ENCODE measurements at places on chromosomes 1 and 21. TPM values are rescaled to one million over a fixed set of nuclear protein-coding genes. Genes with fewer than 3 reads are reported as not detected.

DNA sequence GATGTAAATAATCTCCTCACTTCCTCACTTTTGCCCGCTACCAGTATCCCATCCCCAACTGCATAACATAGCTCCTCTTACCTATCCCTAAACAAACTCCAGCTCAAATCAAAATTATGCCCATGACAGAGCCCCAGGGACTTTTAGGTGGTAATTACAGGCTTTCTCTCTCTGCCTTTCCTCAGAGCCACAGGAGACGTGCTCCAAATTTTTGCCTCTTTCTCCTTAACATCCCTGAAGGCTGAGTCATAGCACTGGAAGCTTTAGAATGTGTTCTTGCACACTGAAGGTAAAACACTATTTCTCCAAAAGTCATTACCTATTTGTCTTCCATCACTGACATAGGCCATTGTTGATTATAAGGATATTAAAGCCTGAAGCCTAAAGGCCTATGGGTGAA, 263.5 kb upstream of the PLD5 start:
- H3K27me3 ChIP-seq = no peaks in the 10 kb centered on the region
- H3K4me1 ChIP-seq = no peaks in the 10 kb centered on the region
- H3K4me3 ChIP-seq = no peak overlapping the region
- H3K36me3 ChIP-seq = no peaks in the 10 kb centered on the region
- H3K27ac ChIP-seq = no peak overlapping the region

CRYBG2 gene
- 6.9 TPM for total RNA-seq

DNA sequence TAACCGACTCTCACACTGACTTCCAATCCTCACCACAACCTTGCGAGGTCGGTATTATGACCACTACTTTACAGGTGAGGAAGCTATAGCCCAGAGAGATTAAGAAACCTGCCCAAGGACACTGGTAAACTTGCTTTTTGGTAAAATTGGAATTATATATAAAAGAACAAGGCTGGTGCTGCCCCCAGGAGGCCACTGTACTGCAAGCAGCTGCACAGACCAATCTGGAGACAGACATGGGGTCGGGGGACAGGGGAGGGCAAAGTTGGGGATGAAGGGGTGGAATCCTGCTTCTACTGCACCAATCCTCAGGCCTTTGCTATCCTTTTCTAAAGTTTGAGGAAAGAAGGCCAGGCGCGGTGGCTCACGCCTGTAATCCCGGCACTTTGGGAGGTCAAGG, 280.8 kb downstream of the SPATA17 start:
- no peaks in the 10 kb centered on the region for H3K27me3 ChIP-seq
- H3K36me3 ChIP-seq = no peaks in the 10 kb centered on the region
- no peak overlapping the region for H3K4me3 ChIP-seq

GRCh38 chr1:101453844-101454243, 217.0 kb downstream of the S1PR1 start:
- H3K27me3 ChIP-seq = no peaks in the 10 kb centered on the region
- no peak overlapping the region for H3K27ac ChIP-seq
- DNase-seq = no peak

DNA sequence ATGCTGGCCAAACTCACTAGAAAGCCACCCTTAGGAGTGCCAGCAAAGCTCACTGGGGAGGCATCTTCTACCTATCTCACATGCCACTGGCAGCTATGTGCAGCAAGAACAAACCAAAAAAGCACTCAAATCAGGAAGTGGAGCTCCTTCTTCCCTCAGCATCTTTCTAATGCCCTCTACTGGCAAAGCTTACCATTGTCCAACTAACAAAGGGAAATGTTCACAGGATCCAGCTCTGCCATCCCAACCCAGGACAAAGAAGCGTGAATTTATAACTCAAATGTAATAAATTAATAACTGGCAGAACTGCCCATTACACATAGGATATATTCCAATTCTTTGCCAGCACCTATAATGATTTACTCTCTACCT, 38.9 kb downstream of the LEPR start:
- no peaks in the 10 kb centered on the region for H3K27me3 ChIP-seq
- no peak overlapping the region for H3K4me3 ChIP-seq

MTMR11 gene
- 17.1 TPM for total RNA-seq

MTR gene
- 37.9 TPM for total RNA-seq

MTF1 gene
- total RNA-seq = 26.3 TPM
